ENCODE measurements at places on chromosomes 6 and 20.

DNA sequence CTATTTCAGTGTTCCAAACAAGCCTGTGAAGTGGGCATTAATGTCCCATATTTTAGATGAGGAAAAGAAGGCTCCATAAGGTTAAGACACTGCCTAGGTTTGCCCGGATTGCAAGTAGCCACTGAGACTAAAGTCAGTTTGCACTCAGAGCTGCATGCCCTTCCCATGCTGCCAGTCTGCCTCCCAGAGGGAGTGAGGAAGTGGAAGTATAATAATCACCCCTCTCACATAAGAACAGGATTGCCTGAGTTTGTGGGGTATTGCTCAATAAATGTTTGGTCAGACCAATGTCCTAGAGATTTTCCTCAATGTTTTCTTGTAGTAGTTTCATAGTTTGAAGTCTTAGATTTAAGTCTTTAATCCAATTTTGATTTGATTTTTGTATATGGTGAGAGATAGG, 43.9 kb upstream of the CLIC5 start:
- DNase-seq, result no peak

- DNase-seq, result no peak
These were observed 70.5 kb upstream of the HINT3 start for GRCh38 chr6:125886021-125886420.

- no peak for DNase-seq
These were observed 12.8 kb upstream of the ULBP3 start for GRCh38 chr6:150081702-150082101.

GRCh38 chr20:58703765-58704371, 11.3 kb downstream of the NPEPL1 start:
- no peak for DNase-seq

- no peak for DNase-seq
These were observed 651.3 kb downstream of the KIF16B start for GRCh38 chr20:15921930-15922329.

- no peak for DNase-seq
These were observed 20.8 kb downstream of the DUSP22 start for GRCh38 chr6:313087-313486.

- DNase-seq, result no peak
These were observed 7.1 kb downstream of the TRIM26 start for GRCh38 chr6:30206152-30206551.

DNA sequence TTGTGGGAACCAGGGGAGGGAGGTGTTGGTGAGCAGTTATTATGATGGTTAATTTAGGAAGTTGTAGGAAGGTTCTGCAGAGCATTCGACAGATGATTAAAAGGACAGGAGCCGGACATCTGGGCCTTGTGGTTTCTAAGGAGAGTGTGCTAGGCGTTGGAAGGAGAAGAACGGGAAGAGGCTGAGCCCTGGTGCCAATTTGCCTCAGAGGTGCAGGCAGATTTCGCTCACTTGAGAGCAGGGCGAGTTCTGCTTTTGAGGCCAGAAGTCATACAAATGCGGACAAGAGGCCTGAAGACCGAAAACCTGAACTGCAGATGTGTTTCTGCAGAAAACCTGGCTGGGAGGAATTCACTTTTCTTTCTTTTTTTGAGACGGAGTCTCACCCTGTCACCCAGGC, 30.5 kb upstream of the RPS6KA2 start:
- DNase-seq, result no peak

DNA sequence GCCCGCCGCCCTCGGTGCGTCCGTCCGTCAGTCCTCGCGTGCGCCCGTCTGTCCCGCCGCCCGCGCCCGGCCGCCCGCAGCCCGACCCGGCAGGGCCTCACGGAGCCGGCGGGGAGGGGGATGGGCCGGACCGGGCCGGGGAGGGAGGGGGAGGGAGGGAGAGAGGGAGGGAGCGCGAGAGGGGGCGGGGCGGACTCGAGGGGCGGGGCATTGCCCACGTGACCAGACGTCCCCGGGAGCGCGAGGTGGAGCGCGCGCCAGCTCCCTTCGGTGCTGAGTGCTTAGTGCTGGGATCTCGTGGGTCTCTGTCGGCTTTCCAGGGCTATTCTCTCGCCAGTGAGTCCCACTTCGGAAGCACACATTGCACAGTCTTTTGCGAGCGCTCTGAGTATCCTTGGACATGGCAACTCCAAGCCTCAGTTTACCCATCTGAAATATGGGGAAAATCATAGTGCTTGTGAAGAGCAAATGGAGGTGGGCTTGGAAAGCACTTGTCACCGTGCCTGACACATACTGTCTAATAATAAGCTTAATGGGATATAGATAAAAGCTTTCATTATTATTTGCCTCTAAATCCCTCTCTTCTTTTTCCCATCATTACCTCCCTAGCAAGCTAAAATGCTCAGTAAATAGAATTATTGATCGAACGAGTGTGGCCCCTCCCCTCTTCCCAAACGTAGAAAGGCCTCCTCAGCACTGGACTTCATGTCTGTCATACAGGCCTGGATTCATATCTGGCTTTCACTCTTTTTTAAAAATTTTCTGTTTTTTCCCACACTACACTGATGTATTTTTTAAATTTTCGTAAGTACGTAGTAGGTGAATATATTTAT, at the start of gene NCOA6:
Gene NCOA6, minus strand, starts transcription at position 122 of the 833 bp plus-strand sequence. CDS start 43,296 bp downstream, outside the sequence.
- peak; percentile 87 for DNase-seq

DNA sequence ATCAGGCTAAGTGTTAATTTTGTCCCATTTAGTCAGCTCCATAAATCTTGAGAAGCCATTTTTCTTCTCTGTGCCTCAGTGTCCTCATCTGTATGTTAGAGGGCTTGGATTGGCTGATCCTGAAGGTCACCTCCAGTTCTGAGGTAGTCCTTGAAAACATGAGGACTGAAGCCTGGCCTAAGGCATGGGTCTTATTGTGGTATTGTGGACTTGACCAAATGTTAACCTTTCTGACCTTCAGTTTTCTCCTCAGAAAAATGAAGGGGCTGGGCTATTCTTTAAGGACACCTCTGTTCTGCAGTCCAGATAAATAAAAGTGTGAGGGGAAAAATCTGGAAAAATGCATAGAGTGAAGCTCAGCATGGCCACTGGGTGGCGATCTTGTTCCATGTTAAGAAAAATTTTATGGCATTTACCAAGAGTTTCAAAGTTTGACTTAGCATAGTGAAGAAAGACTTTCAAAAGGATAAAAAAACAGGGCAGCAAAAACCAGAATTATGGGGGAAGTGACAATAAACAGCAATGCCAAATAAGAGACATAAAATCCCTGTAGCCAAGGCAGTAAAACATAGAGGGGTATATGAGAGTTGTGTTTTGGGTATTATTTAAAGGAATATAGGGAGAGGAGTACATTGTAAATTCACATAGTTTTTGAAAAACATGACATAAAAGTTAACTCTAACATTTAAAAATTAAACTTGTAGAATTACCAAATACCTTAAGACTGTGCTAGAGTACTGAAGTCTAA, 13.2 kb upstream of the TFB1M start:
- peak; percentile 68 for DNase-seq

GRCh38 chr20:698276-698675, 22.7 kb upstream of the SCRT2 start:
- no peak for DNase-seq

GRCh38 chr6:31710523-31711219, 4.0 kb downstream of the LY6G6F start:
- no peak for DNase-seq

DNA sequence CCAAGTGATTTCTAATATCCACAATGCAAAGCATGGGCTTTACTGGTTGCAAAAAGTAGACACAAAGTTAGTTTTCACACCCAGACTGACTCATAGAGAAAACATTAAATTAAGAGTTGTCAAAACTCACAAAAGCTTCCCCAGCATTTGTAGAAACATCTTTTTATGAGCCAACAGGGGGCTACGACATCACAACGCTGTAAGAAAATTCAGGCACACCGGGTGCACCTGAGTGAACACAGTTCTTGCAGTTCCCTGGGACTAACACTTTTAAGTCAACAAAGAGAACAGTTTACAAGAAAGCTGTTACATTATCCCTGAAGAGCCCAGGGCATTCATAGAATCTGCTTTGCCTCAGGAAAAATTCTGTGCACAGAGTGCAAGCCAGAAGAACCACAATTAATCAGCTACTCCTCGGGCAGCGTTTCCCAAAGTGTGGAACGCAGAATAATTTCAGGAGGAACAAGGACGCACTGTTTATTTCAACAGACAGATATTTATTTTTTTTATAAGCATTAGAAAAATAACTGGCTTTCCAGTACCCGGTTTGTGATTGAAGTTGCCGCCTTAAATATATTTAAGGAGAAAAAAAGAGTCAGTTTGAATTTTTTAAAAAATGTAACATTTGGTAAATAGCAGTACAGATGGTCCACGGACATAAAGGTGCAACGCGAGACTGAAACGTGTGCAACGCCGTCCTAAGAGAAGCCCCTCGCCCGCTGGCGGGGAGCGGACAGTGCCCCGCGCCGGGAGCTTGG, 1.2 kb downstream of the NCOA5 start:
- DNase-seq, result peak; percentile 36

GRCh38 chr20:4592316-4593148, 129.2 kb upstream of the PRND start:
- DNase-seq, result peak; percentile 30

DNA sequence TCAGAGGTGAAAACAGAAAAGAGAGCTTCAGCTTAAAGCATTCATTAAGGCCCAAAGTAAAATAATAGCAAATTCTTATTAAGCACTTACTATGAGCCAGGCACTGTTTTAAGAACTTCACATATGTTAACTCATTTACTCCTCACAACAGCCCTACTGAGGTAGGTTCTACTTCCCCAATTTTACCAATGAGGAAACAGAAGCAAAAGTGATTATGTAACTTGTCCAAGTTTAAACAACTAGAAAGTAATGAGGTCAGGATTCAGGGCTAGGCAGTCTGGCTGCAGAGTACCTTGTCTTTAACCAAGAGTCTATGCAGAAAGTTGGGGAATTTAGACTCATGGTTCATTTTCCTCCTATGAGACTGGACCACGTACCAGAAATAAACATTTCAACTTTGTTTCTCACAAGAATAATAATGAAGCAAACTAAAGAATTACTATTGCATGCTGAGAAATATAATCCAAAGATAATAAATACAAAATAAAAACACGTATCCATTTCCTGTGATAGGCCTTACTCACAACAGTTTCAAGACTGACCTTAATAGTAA, 3.8 kb downstream of the COL21A1 start:
- no peak for DNase-seq

GRCh38 chr6:130407032-130407431, 41.2 kb downstream of the TMEM200A start:
- no peak for DNase-seq

GRCh38 chr20:50799890-50800550, 5.2 kb downstream of the BCAS4 start:
- DNase-seq, result no peak

- no peak for DNase-seq
These were observed 645.5 kb downstream of the GRIK2 start for GRCh38 chr6:102038964-102039363.

DNA sequence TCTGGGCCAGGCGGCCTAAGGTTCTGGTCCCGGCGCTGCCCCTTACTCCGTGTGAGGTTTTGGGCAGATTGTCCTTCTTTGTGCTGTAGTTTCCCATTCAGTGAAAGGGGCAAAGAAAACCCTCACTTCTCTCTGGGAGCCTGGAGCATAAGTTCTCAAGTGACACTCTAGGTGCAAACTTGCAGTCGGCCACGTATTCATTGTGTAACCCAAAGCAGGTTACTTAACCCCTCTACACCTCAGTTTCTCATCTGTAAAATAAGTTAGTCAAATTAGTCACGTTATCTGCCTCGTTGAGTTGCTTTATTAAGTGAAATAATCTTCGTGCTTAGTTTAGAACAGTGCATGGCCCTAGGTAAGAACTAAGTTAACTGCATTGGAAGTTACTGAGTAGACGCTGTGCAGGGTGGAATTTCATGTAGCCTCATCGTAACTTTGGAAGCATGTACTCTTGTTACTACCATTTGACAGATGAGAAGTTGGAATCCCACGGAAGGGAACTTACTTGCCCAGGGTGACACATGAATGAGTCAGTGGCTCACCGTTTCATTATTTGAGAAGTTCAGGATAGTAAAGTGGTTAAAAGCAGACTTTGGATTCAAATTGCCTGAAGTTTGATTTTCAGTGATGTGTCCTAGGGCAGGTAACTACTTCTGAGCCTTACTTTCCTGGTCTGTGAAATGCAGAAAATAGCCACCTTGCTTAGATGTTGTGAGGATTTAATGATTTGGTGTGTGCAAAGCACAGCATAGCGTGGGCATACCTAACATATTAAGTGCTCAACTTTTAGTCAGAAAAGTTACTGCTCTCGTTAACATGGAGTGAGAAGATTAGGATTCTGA, 556 bp upstream of the MROH8 start:
- DNase-seq, result peak; percentile 75

DNA sequence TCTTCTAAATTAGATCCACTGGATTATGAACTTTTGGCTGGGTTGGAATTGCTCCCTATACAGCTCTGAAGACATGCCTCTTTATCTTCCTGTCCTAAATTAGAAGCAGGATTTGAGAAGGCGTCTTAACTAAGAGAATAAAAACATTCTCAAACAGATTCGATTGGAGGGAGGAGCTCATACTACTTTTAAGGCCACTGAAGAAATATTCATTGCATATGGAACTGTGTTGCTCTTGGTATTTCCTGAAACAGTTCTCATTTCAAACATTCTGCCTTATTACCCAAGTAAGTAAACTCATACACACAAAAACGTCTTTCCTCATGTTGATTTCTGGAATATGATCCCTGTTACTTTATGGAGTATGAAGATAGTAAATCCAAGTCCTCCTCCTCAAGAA, 519.7 kb upstream of the CDH4 start:
- no peak for DNase-seq

DNA sequence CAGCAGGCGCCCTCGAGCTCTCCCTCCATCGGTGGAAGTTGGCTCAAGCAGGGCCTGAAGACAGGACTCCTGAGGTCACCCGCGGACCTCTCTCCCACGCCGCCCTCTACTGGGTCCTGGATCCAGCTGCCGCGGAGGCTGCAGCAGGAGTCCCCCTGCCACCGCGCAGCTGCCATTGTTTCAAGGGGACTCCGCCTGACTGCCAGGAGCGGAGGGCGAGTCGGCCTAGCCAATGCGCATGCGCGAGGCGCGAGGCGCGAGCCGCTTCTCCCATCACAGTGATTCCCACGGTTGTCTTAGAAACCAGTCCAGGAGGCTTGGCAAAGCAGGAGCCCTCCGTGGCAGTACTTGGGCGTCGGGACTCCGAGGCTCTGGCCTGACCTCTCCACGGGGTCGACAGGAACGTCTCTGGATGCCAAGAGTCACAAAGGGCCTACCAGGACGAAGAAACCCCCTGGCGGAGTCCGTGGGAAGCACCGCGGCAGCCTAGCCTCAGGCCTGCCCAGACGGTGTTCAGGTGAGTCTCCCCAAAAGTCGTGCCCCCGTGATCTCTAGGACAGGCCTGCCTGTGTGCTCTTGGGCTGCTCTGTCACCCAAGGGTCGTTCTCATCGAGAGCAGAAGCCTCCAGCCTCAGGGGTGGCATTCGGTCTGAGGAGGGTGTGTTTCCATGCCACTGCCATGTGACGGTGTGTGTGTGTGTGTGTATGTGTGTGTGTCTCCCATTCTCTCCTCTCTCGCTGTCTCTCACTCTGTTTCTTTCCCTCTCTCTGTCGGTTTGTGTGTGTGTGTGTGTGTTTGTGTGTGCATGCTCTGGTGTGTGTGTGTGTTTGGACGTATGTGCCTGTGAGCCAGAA, 290.6 kb upstream of the ZNF337 start:
- peak; percentile 18 for DNase-seq
